Neural progenitor cell (in vitro differentiated cells): ENCODE measurements at places on chromosomes 3 and 15.

- H3K36me3 ChIP-seq, result no peaks in the 10 kb centered on the region
- no peaks in the 10 kb centered on the region for H3K4me1 ChIP-seq
- H3K27ac ChIP-seq, result no peak overlapping the region
- H3K27me3 ChIP-seq, result no peaks in the 10 kb centered on the region
- H3K4me3 ChIP-seq, result no peak overlapping the region
- DNase-seq, result no peak
These were observed 171.0 kb downstream of the RPLP1 start for GRCh38 chr15:69623392-69624154.

DNA sequence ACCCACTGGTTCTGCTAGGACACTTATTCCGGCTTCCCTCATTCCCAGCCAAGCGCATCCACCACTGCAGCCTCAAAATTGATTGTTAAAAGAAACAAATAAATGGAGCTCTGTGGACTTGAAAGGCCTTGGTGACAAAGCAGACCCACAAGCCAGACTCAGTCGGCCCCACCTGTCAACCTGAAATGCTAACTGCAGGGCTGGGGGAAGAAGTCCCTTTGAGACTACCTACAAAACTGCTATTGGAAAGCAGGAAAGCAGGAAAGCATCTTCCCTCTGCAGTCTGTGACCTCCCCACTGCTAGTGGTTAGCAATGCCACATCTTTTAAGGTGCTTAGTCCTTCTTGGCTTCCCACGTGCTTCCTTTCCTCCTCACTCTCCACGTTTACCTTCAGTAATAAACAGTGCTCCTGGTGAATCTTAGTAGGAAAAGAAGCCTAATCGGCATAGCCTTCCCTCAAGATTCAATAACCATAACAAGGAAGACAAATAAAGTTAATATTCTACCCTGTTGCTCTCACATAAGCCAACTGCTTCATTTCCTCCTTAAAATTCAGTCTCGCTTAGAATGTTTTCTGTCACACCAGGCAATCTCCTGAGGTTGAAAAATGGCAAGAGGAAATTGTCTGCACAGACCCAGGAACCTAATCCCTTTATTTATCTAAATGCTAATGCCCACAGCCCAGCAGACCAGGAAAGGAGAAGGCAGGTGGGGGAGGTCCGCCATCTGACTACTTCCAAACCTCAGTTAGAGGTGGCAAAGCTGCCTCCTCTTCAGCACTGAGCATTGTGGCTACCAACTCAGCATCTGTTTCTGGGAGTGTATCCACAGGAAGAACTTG, 296.2 kb downstream of the NEK10 start:
- H3K27ac ChIP-seq, result peak overlapping the region; percentile 18
- H3K4me3 ChIP-seq, result no peak overlapping the region
- H3K27me3 ChIP-seq, result no peaks in the 10 kb centered on the region
- no peaks in the 10 kb centered on the region for H3K36me3 ChIP-seq
- DNase-seq, result peak; percentile 9

- H3K27me3 ChIP-seq, result no peaks in the 10 kb centered on the region
- no peaks in the 10 kb centered on the region for H3K36me3 ChIP-seq
- DNase-seq, result peak; percentile 59
- peaks cover 20% of the 10 kb centered on the region for H3K4me1 ChIP-seq
- H3K4me3 ChIP-seq, result peak overlapping the region; percentile 85
These were observed 2.8 kb downstream of the MAGI1 start for GRCh38 chr3:66035763-66036477.

GRCh38 chr15:101499863-101500713, 10.6 kb upstream of the PCSK6 start:
- peaks cover 15% of the 10 kb centered on the region for H3K4me1 ChIP-seq
- DNase-seq, result no peak
- no peak overlapping the region for H3K4me3 ChIP-seq
- no peak overlapping the region for H3K27ac ChIP-seq
- H3K27me3 ChIP-seq, result peaks cover 6% of the 10 kb centered on the region
- H3K36me3 ChIP-seq, result no peaks in the 10 kb centered on the region

DNA sequence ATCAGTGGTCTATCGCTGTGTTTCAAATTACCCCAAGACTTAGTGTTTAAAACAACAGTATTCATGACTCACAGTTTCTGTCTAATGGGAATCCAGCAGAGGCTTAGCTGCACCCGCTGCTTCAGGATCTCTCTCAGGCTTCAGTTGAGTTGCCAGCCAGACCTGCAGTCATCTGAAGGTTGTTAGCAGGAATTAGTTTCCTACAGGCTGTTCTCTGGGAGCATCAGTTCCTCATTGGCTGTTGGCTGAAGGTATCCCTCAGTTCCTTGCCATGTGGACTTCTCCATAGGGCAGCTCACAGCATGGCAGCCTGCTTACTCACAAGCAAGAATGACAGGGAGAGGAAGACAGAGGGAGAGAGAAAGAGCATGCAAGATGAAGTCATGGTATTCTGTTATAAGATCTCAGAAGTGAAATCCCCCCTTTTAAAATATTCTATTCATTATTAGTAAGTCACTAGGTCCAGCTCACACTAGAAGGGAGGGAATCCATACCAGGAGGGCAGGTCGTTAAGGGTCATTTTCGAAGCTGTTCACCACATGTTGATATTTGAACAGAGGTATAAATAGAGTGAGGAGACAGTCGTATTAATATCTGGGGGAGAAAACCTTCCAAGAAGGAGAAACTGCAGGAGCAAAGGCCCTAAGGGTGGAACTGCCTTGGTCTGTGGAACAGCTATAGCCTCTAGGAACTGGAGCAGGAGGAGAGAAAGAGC, 473.9 kb upstream of the PPP2R3A start:
- H3K4me1 ChIP-seq, result no peaks in the 10 kb centered on the region
- H3K27ac ChIP-seq, result no peak overlapping the region
- H3K36me3 ChIP-seq, result no peaks in the 10 kb centered on the region
- H3K4me3 ChIP-seq, result no peak overlapping the region
- H3K27me3 ChIP-seq, result no peaks in the 10 kb centered on the region

DNA sequence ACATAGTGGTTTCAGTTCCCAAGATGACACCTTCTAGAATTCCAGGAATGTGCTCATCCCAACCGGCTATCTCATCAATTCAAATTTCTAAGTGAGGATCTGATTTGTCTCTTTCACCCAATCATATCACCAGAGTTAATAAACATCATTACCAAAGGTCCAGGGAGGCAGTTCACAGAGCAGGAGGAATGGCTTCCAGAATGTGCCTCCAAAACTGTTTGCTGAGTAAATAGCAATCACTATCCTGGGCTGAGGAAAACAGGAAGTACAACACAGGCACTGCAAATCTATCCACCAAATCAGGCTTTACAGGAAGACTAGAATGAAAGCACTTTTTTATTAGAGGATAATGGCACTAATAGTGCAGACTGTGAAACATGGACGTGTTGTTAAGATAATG, 61.5 kb downstream of the OSBPL10 start:
- H3K4me3 ChIP-seq, result no peak overlapping the region
- no peaks in the 10 kb centered on the region for H3K36me3 ChIP-seq
- DNase-seq, result no peak
- no peaks in the 10 kb centered on the region for H3K27me3 ChIP-seq
- peaks cover 30% of the 10 kb centered on the region for H3K4me1 ChIP-seq

DNA sequence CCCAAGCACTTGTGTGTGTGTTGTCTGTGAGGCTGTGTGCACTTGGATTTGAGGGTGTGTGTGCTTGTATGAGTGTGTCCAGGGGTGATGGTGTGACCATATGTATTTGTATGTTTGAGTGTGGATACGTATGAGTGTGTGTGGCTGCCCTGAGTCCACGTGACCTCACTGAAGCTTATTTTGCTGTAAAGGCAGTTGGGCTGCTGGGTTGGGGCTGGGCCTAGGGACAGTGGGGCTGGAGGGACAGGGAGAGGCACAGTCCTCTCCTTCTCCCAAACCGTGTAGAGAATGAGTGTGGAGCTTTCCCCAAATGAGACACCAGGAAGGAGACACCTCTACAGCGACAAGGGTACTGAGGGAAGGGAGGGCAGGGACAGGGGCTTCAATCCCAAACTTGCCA, 163.4 kb upstream of the TLE3 start:
- H3K4me1 ChIP-seq, result peaks cover 14% of the 10 kb centered on the region
- no peaks in the 10 kb centered on the region for H3K36me3 ChIP-seq
- H3K27ac ChIP-seq, result no peak overlapping the region
- H3K4me3 ChIP-seq, result no peak overlapping the region
- no peaks in the 10 kb centered on the region for H3K27me3 ChIP-seq

- H3K4me3 ChIP-seq, result no peak overlapping the region
- no peaks in the 10 kb centered on the region for H3K27me3 ChIP-seq
- no peak overlapping the region for H3K27ac ChIP-seq
- H3K4me1 ChIP-seq, result peaks cover 13% of the 10 kb centered on the region
- no peaks in the 10 kb centered on the region for H3K36me3 ChIP-seq
These were observed 40.5 kb downstream of the ANO10 start for GRCh38 chr3:43581343-43581742.

DNA sequence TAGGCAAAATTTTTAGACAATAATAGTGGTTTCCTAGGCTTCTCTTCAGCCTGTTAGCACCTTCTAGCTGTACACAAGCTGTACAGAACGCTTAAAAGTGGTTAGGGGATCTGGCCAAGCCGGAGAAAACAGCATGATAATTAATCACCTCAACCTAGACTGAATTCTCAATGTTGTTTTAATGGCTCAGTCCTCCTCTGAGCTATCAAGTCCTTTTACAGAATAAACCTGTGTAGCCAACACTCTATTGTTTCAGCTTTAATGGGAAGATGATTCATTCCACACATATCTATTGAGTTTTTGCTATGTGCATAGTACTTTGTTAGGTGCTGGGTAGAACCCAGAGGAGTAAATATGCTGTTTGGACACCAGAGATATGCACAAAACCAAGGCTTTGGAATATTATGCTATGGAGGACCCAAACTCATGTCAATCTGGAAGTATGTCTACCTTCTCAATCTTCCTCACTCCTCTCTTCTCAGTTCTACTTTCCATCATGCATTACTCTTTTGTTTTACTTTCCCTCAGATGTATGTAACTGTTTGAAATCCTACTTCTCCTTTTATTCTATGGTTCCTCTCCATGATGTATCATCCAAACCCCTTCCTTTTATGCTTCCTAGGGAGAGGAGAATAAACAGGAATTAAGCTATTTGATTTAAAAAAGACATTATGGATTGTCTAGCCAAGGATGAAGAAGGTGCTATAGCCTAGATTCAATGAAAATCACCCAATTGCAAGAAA, 27.6 kb upstream of the UBE2E2 start:
- H3K27me3 ChIP-seq, result no peaks in the 10 kb centered on the region
- H3K27ac ChIP-seq, result no peak overlapping the region
- H3K4me3 ChIP-seq, result no peak overlapping the region
- H3K4me1 ChIP-seq, result peaks cover 6% of the 10 kb centered on the region
- H3K36me3 ChIP-seq, result no peaks in the 10 kb centered on the region

GRCh38 chr3:124786511-124787241, 56.4 kb downstream of the UMPS start:
- DNase-seq, result no peak
- H3K4me1 ChIP-seq, result peaks cover 9% of the 10 kb centered on the region
- no peak overlapping the region for H3K4me3 ChIP-seq

- H3K36me3 ChIP-seq, result no peaks in the 10 kb centered on the region
- DNase-seq, result no peak
- no peaks in the 10 kb centered on the region for H3K4me1 ChIP-seq
- no peak overlapping the region for H3K27ac ChIP-seq
- H3K4me3 ChIP-seq, result no peak overlapping the region
These were observed 9.1 kb downstream of the SLC49A4 start for GRCh38 chr3:122803977-122804376.

GRCh38 chr3:170809975-170810357, 60.0 kb downstream of the RPL22L1 start:
- H3K4me1 ChIP-seq, result no peaks in the 10 kb centered on the region
- no peak for DNase-seq
- H3K27ac ChIP-seq, result no peak overlapping the region
- no peak overlapping the region for H3K4me3 ChIP-seq
- H3K27me3 ChIP-seq, result peaks cover 23% of the 10 kb centered on the region
- no peaks in the 10 kb centered on the region for H3K36me3 ChIP-seq

GRCh38 chr15:88302373-88302772, 45.8 kb upstream of the NTRK3 start:
- no peaks in the 10 kb centered on the region for H3K27me3 ChIP-seq
- no peaks in the 10 kb centered on the region for H3K36me3 ChIP-seq
- H3K4me1 ChIP-seq, result peaks cover 16% of the 10 kb centered on the region
- H3K27ac ChIP-seq, result no peak overlapping the region
- no peak overlapping the region for H3K4me3 ChIP-seq

DNA sequence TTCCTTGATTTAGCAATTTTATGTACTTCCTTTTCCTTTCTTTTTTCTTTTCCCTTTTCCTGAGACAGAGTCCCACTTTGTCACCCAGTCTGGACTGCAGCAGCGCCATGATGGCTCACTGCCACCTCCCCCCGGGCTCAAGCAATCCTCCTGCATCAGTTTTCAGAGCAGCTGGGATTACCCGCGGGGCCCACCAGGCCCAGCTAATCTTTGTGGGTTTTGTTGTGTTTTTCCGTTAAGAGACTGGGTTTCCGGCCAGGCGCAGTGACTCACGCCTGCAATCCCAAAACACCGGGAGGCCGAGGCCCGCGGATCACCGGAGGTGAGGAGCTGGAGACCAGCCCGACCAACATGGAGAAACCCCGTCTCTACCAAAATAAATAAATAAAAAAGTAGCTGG, 17.7 kb downstream of the GOLGA8S start:
- H3K4me1 ChIP-seq, result no peaks in the 10 kb centered on the region
- no peaks in the 10 kb centered on the region for H3K36me3 ChIP-seq
- H3K27ac ChIP-seq, result no peak overlapping the region
- no peak overlapping the region for H3K4me3 ChIP-seq
- no peaks in the 10 kb centered on the region for H3K27me3 ChIP-seq
- no peak for DNase-seq

DNA sequence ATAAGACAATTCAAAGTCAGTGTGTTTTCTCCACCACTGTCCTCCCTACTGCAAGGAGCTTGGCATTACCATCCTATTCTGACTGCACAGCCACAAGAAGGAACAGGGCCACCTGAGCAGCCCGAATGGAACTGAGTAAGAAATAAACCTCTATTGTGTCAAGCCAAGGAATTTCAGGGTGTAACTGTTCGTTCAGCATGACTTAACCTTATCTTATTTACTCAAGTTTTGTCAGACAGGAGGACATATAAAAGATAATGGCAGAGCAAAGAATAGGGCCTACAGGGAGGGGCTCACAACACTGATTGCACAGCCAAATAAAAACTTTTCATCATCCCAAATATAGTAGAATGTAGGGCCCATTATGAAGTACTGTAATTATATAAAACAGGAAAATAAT, 236.1 kb downstream of the NEK10 start:
- H3K4me1 ChIP-seq, result no peaks in the 10 kb centered on the region
- no peaks in the 10 kb centered on the region for H3K27me3 ChIP-seq
- no peak overlapping the region for H3K27ac ChIP-seq
- no peak overlapping the region for H3K4me3 ChIP-seq
- no peaks in the 10 kb centered on the region for H3K36me3 ChIP-seq

GRCh38 chr3:121748680-121749275, 763 bp downstream of the GOLGB1 start:
- peak overlapping the region; percentile 84 for H3K4me3 ChIP-seq
- H3K27ac ChIP-seq, result peak overlapping the region; percentile 91
- H3K4me1 ChIP-seq, result peaks cover 10% of the 10 kb centered on the region
- peak; percentile 78 for DNase-seq

GRCh38 chr15:51191766-51192165, 97.1 kb upstream of the TNFAIP8L3 start:
- no peak for DNase-seq
- no peaks in the 10 kb centered on the region for H3K4me1 ChIP-seq
- no peaks in the 10 kb centered on the region for H3K27me3 ChIP-seq

- no peak overlapping the region for H3K27ac ChIP-seq
- H3K36me3 ChIP-seq, result no peaks in the 10 kb centered on the region
- no peak for DNase-seq
These were observed 65.2 kb upstream of the UBE2E1 start for GRCh38 chr3:23740517-23740965.

- no peak for DNase-seq
- H3K36me3 ChIP-seq, result no peaks in the 10 kb centered on the region
- H3K27me3 ChIP-seq, result no peaks in the 10 kb centered on the region
- no peaks in the 10 kb centered on the region for H3K4me1 ChIP-seq
- no peak overlapping the region for H3K27ac ChIP-seq
These were observed 78.4 kb upstream of the RAD18 start for GRCh38 chr3:9041626-9042025.
